ENCODE measurements at places on chromosomes 7 and 10. TPM values are rescaled to one million over a fixed set of nuclear protein-coding genes. Genes with fewer than 3 reads are reported as not detected.

DNA sequence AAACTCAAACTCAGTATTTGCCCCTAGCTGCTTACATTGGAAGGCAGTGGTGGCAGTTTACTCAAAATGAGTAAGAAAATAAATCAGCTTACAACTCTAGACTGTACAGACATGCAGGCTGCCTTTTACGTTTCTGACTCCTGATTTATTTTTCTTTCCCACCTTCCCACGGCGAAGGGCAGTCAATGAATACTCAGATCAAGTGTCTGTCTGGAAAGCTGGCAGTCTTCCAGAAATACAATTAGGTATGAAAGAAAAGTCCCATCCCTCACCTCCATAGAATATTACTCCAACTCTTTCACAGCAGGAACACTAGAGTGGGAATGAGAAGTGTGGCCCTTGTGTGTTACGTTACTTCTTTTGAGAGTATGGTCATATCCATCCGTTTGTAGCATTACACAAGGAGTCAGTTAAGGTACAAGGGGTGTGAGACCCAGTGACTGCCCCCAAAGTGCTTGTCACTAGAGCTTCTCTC lies 1.3 kb upstream of the PAPSS2 start:
- DNase-seq, result no peak
- H3K4me1 ChIP-seq, result peaks cover 26% of the 10 kb centered on the region
- no peaks in the 10 kb centered on the region for H3K27me3 ChIP-seq
- H3K27ac ChIP-seq, result peak overlapping the region; percentile 98
- no peak overlapping the region for H3K4me3 ChIP-seq
- H3K36me3 ChIP-seq, result no peaks in the 10 kb centered on the region

DNA sequence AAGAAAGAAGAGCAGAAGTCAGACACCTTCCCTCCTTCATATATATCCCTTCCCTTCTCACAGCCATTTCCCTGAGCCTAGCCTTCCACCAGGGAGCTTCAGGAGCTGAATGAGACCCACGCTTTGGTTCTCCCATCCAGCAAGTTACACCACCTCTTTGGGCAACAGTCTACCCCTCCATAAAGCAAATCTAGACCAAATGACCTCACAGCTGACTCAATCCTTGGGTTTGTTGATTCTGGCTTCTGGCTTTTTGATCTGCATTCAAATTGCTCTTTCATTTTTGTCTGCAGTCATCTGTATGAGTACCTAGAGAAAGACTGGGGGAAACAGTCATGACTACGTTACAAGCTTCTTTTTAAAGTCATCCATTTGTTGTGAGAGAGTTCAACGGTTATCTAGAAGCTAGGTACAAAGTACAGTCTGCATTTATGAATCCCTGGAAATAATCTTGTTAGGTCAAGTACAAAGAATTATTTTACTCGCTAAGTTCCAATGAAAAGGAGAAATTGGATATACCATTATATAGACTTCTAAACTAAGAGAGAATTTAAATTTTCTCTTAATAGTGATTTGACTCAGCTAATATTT lies 86.3 kb downstream of the RAB11FIP2 start:
- no peaks in the 10 kb centered on the region for H3K36me3 ChIP-seq
- no peak overlapping the region for H3K4me3 ChIP-seq
- no peak for DNase-seq
- H3K27me3 ChIP-seq, result no peaks in the 10 kb centered on the region
- H3K27ac ChIP-seq, result no peak overlapping the region

GHRHR gene
- 0.74 TPM for total RNA-seq

DNA sequence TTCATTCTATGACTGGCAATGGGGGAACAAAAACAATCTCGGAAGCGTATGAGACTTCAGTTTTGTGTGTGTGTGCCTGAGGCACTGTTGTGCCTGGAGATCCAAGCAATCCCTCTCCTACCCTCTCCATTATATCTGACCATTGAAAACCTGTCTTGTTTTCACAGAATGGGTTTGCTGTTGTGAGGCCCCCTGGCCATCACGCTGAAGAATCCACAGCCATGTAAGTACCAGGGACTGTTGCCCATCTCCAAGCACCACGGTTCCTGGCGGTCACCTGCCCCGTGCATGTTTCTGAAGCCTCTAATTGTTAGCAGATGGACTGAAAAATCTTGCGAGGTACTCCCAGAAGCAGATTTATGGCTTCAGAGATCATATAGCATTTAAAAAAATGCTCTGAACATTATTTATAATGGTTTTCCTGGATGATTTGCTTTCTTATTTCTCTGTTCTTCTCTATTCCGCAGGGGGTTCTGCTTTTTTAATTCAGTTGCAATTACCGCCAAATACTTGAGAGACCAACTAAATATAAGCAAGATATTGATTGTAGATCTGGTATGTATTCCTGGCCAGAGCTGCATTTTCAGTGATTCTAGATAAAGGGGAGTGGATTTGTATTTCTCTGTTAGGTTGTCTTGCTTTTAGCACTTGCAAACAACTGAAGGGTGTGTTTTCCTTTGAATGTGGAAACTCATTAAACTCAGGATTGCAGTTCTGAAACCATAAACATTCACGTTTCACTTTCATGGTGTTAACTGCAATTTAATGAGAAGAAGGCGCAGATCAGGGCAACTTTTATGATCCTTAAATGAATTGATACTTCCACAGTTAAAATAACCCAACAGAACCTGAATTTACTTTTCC lies 288.2 kb downstream of the TWIST1 start:
- no peaks in the 10 kb centered on the region for H3K36me3 ChIP-seq
- H3K4me1 ChIP-seq, result no peaks in the 10 kb centered on the region
- H3K27me3 ChIP-seq, result no peaks in the 10 kb centered on the region
- no peak overlapping the region for H3K4me3 ChIP-seq

- H3K27me3 ChIP-seq, result no peaks in the 10 kb centered on the region
- peak; percentile 59 for DNase-seq
- peaks cover 50% of the 10 kb centered on the region for H3K36me3 ChIP-seq
- peaks cover 30% of the 10 kb centered on the region for H3K4me1 ChIP-seq
These were observed 11.6 kb downstream of the HBP1 start for GRCh38 chr7:107180378-107180777.

GRCh38 chr10:47181052-47181849 lies 118.7 kb upstream of the GDF10 start:
- no peaks in the 10 kb centered on the region for H3K27me3 ChIP-seq
- no peaks in the 10 kb centered on the region for H3K4me1 ChIP-seq
- DNase-seq, result peak; percentile 15
- H3K27ac ChIP-seq, result no peak overlapping the region

ZNF488 gene
- total RNA-seq, result 0.20 TPM

DNA sequence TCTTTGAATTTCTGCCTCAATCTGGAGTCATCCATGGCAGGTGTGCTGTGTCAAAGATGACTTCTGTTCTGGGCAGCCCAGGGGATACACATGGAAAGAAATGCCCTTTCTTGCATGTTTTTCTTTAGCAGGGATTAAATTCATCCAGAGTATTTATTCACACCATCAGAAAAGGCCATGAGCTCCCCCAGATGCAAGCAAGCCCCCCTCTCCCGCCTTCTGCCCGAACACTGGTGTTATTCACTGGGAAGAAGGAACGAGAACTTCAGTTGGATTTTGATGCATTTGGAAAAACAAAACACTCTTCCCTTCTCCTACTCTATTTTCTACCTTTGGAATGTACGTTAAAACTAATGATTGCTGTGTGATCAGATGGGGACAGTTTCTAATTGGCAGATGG lies 1.4 kb downstream of the PLPP4 start:
- DNase-seq, result no peak
- H3K4me1 ChIP-seq, result peaks cover 15% of the 10 kb centered on the region
- no peaks in the 10 kb centered on the region for H3K27me3 ChIP-seq
- no peaks in the 10 kb centered on the region for H3K36me3 ChIP-seq

ABCC2 gene
- 0.46 TPM for total RNA-seq

- no peaks in the 10 kb centered on the region for H3K4me1 ChIP-seq
- DNase-seq, result no peak
- no peak overlapping the region for H3K27ac ChIP-seq
- H3K27me3 ChIP-seq, result no peaks in the 10 kb centered on the region
- no peak overlapping the region for H3K4me3 ChIP-seq
- no peaks in the 10 kb centered on the region for H3K36me3 ChIP-seq
These were observed 407.5 kb upstream of the CELF2 start for GRCh38 chr10:10610171-10610570.

DNA sequence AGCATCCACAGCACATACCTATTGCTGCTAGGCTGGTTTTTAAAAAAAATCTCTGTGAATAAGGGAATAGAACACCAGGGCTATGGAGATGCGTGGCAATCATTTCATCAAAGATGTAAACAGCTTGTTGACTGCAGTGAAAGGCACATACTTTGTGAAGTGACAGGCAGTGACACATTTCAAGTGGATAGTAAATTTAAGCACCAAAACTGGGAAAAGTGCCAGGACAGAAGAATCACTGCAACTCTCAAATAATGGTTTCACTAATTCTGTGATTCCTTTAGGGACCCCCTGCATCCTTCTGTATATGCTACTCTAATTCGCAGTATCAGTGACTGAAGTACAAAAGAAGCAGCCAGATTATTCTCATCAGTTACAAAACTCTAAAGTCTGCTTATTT lies 145.2 kb upstream of the KLF14 start:
- no peak overlapping the region for H3K27ac ChIP-seq
- no peak overlapping the region for H3K4me3 ChIP-seq
- peaks cover 61% of the 10 kb centered on the region for H3K4me1 ChIP-seq
- H3K36me3 ChIP-seq, result peaks cover 33% of the 10 kb centered on the region

DNA sequence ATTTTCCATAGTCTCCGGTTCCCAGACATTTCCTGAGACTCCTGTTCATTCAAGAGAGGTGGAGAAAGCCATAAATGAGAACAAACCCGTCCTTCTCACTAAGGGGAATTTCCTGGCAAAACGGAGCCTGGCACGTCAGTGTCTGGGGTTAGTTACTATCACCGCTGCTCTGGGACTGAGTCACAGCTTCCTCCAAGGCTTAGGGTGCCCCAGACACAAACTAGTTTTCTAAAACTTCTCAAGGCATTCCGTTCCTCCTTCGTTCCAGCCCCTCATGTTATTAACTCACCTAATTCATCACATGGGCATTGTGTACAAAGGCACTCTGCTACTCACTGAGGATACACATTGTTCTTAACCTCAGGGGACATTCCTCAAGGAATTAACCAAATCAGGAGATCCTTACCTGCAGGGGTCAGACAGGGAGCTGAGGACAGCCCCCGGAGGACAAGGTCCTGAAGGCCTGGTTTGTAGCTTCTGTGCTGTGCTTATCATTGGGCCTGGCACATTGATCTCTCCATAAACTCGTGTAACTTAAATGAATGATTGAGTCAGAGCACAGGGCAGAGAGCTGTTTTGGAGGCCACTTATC lies 103.0 kb upstream of the KLF6 start:
- peaks cover 10% of the 10 kb centered on the region for H3K4me1 ChIP-seq
- H3K27ac ChIP-seq, result peak overlapping the region; percentile 55
- DNase-seq, result peak; percentile 65
- no peak overlapping the region for H3K4me3 ChIP-seq
- no peaks in the 10 kb centered on the region for H3K27me3 ChIP-seq
- no peaks in the 10 kb centered on the region for H3K36me3 ChIP-seq

GRCh38 chr7:1290026-1290678 lies 57.5 kb downstream of the UNCX start:
- H3K4me1 ChIP-seq, result peaks cover 11% of the 10 kb centered on the region
- H3K4me3 ChIP-seq, result peak overlapping the region; percentile 20
- H3K27me3 ChIP-seq, result peaks cover 15% of the 10 kb centered on the region
- no peaks in the 10 kb centered on the region for H3K36me3 ChIP-seq
- no peak overlapping the region for H3K27ac ChIP-seq

DNA sequence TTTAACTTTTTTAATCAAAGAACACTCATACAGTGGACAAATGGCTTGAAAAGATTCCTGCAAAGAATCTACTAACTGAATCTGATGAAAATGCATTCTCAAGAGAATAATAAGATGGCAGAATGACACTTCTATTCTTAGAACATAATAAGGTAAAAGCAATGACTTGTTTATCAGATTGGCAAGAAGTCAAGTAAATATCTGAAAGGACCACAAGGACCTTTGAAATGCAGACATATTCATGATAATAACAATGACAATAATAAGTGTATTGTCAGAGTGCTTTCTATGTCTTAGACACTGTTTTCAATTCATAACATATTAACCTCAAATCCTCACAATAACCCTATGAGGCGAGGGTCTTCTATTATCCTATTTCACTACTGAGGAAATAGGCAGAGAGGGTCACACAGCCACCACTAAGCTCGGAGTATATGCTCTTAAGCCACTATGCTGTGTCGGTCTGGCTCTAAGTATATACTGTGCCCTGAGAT lies 10.6 kb downstream of the HACD1 start:
- H3K36me3 ChIP-seq, result no peaks in the 10 kb centered on the region
- H3K4me1 ChIP-seq, result no peaks in the 10 kb centered on the region
- H3K27me3 ChIP-seq, result no peaks in the 10 kb centered on the region
- DNase-seq, result no peak
- no peak overlapping the region for H3K4me3 ChIP-seq

- H3K27me3 ChIP-seq, result no peaks in the 10 kb centered on the region
- DNase-seq, result no peak
- no peak overlapping the region for H3K4me3 ChIP-seq
- H3K27ac ChIP-seq, result no peak overlapping the region
- H3K4me1 ChIP-seq, result peaks cover 39% of the 10 kb centered on the region
These were observed 2.7 kb downstream of the KRIT1 start for GRCh38 chr7:92242972-92243371.

- no peak for DNase-seq
- no peaks in the 10 kb centered on the region for H3K27me3 ChIP-seq
These were observed 8.1 kb downstream of the CCDC6 start for GRCh38 chr10:59898125-59898835.

VAX1 gene
- not detected for total RNA-seq

GRCh38 chr10:52994370-52994769 lies 221.8 kb upstream of the MBL2 start:
- H3K36me3 ChIP-seq, result no peaks in the 10 kb centered on the region
- no peak overlapping the region for H3K4me3 ChIP-seq
- H3K4me1 ChIP-seq, result no peaks in the 10 kb centered on the region

DNA sequence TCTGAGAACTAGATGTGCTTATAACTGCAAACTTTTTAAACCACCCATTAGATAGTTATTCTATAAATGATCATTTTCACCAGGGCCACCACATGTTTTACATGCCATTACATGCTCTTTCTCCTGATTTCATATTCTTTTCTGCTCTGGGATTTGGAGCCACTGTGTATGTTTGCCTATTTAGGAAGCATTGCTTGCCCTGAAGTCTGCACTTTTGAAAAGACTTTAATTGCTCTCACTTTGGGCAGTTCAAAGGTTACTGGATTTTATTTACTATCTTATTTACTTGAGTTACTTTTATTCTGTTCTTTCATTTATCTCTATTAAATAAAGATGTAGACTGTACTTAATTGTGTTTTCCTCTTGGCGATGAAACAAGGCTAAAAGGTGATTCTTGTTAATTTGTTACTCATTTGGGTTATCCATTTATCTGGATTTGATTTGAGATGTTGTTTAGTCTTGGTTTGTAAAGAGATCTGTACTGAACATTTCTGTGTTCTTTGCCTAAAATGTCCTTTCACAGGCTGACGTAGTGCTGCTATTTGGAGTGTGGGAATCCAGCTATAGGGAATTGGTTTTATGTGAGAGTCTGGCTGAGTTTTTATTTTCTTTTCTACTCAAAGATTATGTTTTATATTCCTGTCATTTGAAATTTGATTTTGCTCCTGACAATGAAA lies 88.8 kb downstream of the SUGCT start:
- H3K27ac ChIP-seq, result no peak overlapping the region
- no peak for DNase-seq
- no peaks in the 10 kb centered on the region for H3K27me3 ChIP-seq
- H3K4me1 ChIP-seq, result no peaks in the 10 kb centered on the region
- H3K36me3 ChIP-seq, result no peaks in the 10 kb centered on the region
